ENCODE measurements at places on chromosomes 16 and 17. TPM values are rescaled to one million over a fixed set of nuclear protein-coding genes. Genes with fewer than 3 reads are reported as not detected.

The KRTAP4-1 gene
- not detected for total RNA-seq

The PHKB gene
- total RNA-seq, result 17.2 TPM

The EXOC3L1 gene
- total RNA-seq, result not detected

The ZFPM1 gene
- 17.3 TPM for total RNA-seq

The TNS4 gene
- 3.9 TPM for total RNA-seq

The ZP2 gene
- not detected for total RNA-seq

The TIGD7 gene
- 3.2 TPM for total RNA-seq

The CDH1 gene
- 1.8 TPM for total RNA-seq

The NPIPA5 gene
- total RNA-seq, result 1.5 TPM

Measured in activated T-cell treated with anti-CD3 and anti-CD28 coated beads, Interleukin-2, amount 50 U/mL, for 4 hours (primary cell).